ENCODE measurements at places on chromosomes 2 and 18.

- DNase-seq = no peak
Observed at GRCh38 chr2:6860296-6860695, 5.4 kb downstream of the CMPK2 start.

DNA sequence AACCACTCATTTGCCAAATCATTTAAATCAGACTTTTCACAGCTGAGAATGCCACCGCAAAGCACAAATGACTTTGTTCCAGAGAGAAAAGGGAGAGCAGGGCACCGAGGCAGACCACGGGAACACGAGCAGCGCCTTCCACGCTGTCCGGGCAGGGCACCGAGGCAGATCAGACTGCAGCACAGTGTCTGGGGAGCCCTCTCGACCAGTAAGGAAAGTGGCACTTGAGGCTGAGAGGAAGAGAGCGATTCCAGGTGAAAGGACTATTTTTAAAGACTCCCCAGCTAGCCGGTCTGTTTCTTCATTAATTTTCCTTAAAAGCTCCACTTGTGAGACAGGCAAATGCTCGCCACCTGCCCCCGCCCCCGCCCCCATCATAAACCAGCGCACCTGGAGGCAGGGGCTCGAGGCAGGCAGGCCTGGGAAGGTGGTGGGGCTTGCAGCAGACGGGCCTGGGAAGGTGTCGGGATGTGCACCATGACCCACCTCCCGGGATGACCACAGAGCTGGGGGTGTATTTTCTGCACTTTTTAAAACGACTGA is 80.9 kb upstream of the CTDP1 start:
- DNase-seq = no peak

GRCh38 chr18:76720683-76721082 is 101.7 kb upstream of the ZNF236 start:
- no peak for DNase-seq

- no peak for DNase-seq
Observed at GRCh38 chr18:78738076-78738690, 241.4 kb upstream of the SALL3 start.

GRCh38 chr2:216083464-216084281 is 2.0 kb downstream of the TMEM169 start:
- DNase-seq = no peak
